ENCODE measurements at places on chromosomes 6 and 20. TPM values are rescaled to one million over a fixed set of nuclear protein-coding genes. Genes with fewer than 3 reads are reported as not detected.

DNA sequence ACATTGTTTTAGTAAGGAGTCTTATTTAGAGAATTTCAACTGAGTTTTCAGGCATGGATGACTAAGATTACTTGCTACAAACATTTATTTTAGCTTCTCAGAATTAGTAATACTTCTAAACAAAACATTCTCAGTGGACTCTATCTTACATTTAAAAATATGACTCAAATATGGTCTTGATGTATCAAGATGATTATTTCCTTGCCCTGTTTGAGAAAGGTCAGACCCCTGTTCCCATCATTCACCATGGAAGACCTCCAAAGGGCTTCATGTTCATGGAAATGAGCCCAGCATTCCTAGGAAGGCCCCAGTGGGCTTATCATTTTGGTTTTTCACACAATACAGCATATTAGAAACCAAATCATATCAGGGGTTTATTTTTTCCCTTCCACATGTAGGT lies 24.6 kb upstream of the TRPC4AP start:
- no peak for DNase-seq

DNA sequence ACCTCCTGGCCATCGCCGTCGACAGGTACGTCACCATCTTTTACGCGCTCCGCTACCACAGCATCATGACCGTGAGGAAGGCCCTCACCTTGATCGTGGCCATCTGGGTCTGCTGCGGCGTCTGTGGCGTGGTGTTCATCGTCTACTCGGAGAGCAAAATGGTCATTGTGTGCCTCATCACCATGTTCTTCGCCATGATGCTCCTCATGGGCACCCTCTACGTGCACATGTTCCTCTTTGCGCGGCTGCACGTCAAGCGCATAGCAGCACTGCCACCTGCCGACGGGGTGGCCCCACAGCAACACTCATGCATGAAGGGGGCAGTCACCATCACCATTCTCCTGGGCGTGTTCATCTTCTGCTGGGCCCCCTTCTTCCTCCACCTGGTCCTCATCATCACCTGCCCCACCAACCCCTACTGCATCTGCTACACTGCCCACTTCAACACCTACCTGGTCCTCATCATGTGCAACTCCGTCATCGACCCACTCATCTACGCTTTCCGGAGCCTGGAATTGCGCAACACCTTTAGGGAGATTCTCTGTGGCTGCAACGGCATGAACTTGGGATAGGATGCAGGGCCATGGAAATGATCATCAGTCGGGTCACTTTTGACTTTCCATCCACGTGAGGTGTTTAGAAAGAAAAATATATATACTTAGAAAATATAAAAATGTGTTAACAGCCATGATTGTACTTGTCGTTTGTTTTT lies 868 bp downstream of the MC3R start:
- no peak for DNase-seq

- no peak for DNase-seq
Measured at GRCh38 chr20:45860560-45861220, 3.3 kb downstream of the ZSWIM3 start.

- DNase-seq, result no peak
Measured at GRCh38 chr6:74510878-74511277, 695.0 kb downstream of the COL12A1 start.

DNA sequence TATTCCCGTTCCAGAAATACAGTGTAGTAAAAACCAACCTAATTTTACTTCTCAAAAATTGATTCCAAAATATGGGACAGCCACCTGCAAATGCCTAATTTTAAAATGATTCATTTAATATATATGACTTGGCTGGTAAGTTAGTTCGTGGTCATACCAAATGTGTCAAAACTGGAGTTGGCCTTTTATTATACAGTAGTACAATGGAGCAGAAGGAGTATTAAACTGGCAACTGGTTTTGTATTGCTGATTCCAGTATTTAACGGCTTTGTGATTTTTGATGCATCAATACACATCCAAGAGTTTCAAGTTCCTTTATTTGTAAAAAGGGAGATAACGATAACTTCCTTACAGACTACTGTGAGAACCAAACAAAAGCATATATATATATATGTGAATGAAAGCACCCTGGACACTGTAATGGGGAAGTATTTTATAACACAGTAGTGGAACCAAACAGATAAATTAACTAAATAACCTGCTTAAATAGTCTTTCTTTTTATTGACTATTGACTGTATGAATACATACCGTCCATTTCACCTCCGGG lies 24.8 kb downstream of the SAMHD1 start:
- no peak for DNase-seq

KIF25 gene
- not detected for total RNA-seq
